Stimulated activated CD8-positive, alpha-beta memory T cell treated with anti-CD3 and anti-CD28 coated beads, Interleukin-7, amount 100 ng/mL, for 1 hour (primary cell): ENCODE measurements at places on chromosomes 5 and 9.

DNA sequence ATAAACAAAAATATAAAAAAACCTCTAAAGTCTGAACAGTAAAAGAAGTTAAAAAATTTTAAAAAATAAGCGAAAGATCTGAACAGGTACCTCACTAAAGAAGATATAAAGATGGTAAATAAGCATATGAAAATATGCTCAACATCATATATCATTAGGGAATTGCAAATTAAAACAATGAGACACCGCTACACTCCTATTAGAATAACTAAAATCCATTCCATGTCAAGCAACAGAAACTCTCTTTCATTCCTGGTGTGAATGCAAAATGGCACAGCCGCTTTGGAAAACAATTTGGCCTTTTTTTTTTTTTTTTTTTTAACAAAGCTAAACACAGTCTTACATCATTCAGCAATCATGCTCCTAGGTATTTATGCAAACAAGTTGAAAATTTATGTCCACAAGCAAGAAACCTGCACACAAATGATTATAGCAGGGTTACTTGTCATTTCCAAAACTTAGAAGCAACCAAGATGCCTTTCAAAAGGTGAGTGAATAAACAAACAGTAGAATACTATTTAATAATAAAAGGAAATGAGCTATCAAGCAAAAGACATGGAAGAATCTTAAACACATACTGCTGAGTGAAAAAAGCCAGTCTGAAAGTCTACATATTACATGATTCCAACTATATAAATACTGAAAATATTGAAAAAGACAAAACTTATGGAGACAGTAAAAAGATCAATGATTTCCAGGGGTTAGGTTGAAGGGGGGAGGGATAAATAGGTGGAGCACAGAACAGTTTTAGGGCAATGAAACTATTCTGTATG, 22.1 kb downstream of the ANXA1 start:
- DNase-seq = no peak

DNA sequence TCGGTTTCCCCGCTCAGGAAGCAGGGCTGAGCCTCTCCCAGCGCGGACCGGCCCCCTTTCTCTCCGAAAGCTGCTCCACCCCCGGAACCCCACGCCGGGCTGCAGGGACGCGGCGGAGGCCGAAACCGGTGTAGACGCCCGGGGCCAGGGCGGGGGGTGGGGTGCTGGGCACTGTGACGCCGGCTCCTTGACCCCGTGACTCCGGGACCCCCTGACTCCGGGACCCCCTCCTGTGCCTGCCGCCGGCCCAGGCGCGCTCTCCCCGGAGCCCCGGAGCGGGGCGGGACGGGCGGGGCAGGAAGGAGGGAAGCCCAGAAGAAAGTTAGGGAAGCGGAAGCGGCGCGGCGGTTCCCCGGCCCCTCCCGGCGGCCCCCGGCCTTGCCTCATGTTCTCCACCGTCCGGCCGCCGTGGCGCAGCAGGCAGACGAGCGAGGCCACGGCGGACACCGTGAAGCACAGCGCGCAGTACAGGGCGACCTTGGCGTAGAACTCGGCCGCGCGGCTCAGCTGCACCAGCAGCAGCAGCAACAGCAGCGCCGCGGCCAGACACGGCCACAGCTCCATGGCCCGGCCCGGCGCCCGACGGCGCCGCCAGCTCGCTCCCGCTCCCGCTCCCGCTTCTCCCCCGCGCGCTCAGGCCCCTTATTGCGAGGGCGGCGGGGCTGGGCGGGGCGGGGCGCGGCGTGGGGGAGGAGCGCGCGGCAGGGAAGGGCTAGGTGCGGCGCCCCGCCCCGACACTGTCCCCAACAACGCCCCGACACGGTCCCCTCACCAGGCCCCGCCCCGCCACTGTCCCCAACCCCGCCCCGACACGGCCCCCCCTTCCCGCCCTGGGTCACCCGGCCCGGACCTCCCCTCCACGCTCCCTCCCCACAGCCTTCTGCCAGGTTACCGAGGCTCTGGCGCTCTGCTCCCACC, at the start of gene AGPAT2:
Gene AGPAT2 (minus strand): TSS at position 664 of the 918 bp plus-strand sequence. CDS start 100 bp downstream, at position 564.
- peak; percentile 32 for DNase-seq

DNA sequence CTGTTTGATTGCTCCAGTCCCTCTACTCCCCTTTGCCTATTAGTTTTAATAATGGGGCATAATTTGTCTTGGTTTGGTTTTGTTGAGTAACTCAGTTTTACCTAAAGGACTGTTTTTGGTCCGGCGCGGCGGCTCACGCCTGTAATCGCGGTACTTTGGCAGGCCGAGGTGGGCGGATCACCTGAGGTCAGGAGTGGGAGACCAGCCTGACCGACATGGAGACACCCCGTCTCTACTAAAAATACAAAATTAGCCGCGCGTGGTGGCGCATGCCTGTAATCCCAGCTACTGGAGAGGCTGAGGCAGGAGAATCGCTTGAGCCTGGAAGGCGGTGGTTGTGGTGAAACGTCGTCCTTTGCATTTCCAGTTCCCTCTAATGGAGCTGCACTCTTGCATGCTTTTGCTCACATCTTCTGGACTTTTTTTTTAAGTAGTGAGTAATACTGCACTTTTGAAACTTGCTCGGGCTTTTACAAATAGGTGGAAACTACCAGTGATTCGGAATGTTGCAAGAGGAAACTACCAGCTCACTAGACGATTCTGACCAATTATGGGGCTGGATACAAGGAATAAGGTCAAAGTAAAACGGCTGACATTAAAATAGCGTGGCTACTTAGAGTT, 721 bp upstream of the MAML1 start:
- no peak for DNase-seq

GRCh38 chr9:11546231-11546630, 933.4 kb upstream of the PTPRD start:
- no peak for DNase-seq

DNA sequence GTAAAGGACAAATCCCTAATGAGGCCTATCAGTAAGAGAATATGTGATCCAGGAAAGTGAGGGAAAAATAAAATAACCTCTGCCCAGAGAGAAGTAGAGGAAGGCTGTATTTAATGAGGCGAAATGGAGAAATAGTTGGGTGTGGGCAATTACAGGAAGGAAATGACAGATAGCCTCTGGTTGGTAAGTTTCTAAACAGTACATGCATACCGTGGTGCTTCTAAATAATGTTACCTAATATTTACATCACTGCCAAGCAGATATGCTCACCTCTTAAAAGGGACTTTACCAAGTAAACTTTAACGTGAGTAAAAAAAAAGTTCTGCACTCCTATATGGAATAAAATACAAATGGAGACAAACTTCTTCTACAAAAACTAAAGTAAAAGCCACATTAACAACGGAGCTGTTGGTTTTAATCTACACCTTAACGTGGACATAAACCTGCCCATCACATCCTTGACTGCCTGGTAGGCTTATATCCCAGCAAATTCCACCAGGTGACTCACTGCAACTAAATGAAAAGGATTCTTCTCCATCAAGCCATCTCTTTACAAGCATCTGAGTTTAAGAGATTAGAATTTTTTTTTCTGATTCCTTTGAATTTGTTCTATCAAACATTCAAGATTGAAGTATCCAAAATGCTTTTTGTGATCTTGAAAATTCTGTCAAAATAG, 12.4 kb downstream of the NFIL3 start:
- DNase-seq = no peak

DNA sequence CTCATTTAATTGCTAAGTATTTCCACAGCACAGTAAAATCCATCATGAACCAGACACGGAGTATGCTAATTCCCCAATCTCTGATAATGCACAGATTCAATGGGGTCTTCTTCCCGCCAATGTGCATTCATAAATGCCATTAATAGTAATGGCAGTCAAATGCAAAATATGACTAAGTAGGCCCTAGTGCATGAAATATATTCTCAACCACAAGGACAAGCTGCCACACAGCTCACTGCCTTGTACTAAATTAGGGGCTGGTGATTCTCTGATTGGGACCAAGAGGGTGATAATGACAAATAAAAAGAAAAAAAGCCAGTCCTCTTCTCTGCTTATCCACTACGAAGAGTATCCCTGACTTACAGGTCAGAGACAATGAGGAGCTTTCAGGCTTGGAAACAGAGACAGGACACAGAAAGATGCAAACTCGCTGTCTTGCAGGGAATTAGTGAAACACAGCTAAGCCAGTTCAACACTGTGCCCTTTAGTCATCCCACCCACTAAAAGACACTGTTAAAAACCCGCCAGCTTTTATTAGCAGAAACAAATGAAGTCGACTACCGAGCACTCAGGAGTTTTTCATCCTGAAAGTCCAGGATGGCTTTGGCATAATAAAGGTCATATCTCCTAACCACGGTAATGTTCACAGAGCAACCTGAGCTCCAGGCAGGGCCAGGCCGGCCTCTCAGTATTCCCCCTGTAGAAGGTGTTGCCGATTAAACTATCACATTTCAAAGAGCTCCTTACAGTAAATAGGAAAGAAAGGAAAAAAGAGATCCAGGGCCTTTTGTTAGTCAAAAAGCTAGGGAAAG, 148.1 kb downstream of the EBF1 start:
- DNase-seq = no peak

GRCh38 chr5:56705217-56705616, 110.1 kb upstream of the MAP3K1 start:
- DNase-seq = no peak

DNA sequence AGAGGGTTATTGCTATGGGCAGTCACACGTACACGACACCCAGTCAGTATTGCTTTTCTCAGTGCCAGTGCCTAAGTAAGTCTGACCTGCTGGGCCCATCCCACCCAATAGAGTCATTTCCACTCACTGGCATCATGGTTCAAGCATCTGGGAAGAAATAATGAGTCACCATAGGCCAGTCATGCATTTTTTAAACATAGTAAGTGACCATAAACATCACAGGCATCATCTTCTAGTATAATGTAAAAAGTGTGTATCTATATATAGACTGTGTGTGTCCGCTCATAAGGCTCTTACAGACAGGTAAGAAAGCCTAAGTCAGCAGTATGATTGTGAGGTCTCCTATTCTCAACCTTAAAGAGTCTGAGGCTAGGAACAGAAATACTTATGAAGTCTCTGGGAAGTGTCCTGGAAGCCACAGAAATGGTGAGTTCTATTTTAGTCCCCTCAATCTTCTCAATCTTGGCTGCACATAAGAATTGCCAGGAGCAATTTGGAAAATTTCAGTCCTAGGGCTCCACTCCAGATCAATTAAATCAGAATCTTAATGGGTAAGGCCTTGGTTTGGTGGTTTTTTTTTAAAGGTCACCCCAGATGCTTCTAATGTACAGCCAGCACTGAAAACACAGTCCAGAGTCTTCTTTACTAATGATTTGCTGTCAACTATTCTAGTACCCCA, 65.2 kb downstream of the ZNF366 start:
- DNase-seq = no peak

GRCh38 chr9:36074870-36075532, 38.3 kb downstream of the RECK start:
- DNase-seq = no peak

DNA sequence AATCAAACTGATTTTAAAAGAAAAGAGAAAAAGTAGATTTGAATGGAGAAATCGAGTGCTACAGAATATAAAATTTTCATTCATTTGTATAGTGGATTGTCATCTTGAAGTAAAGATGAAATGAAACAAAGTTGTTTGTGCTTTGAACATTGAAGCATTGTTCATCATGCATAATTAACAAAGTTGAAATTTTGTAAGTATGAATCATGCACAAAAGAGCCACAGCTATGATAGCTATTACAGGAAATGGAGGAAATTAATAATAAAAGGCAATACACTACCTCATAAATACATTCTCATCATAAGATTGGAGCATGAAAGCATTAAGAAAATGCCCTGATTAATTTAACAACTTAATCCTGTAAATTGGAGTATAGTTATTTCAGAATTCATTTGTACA, 153.4 kb upstream of the TLX3 start:
- DNase-seq = no peak

DNA sequence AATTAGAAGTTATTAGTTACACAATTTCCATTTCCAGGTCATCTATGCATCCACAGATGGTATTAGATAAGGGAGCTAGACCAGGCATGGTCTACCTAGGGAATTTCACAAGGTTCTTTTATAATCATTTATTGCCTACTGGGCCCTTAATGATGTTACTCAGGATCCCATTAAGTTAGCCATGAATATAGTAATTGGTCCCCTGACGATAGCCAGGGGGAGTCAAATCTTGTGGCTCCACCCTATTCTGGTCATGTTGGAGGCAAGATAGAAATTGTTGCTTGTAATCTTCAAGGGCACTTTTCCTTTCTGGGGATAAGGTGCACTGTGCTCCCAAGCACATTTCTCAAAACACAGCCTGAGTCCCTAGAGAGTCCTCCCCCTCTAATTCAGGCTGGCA, 14.1 kb upstream of the ELL2 start:
- DNase-seq = no peak

GRCh38 chr5:166505067-166505466, 1786.4 kb upstream of the WWC1 start:
- DNase-seq = no peak

GRCh38 chr9:90774071-90774470, 27.5 kb upstream of the SYK start:
- DNase-seq = no peak

DNA sequence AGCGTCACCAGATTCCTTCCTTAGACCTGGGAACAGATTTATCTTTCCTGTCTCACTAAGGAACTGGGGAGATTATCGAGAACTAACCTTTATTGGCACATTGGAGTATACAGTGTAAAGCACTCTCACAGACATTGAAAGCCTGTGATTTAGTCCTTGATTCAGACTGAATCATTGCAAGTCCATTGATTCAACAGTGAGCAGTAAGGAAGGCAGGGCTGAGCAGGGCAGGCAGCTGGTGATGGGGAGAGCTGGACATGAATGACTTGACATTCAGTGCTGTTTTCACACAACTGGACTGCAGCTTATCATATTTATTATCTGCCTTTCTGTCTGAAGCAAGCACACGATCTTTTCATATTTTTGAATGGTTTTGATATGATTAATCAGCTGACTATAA, 16.2 kb downstream of the ISOC1 start:
- DNase-seq = no peak

GRCh38 chr9:5392285-5392684, 45.4 kb downstream of the PLGRKT start:
- no peak for DNase-seq

DNA sequence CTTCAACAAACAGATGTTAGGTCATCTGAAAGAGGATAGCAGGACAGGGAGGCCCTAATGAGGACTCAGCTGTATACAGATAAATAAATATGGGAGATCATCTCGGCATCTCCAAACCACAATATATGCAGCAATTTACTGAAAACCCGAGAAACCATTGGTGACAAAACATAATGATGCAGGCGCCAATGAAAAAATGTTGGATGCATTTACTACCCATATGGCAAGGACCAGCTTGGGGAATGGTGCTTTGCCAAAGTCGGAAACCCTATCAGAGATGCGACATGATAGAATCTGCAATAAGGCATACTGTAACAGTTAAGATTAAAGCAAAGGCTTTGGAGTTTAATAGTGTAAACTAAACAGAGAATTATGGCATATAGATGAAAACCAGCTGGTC, 92.0 kb downstream of the SNCAIP start:
- DNase-seq = no peak

- DNase-seq = no peak
Observed at GRCh38 chr5:139708877-139709581, 60.9 kb downstream of the CXXC5 start.

DNA sequence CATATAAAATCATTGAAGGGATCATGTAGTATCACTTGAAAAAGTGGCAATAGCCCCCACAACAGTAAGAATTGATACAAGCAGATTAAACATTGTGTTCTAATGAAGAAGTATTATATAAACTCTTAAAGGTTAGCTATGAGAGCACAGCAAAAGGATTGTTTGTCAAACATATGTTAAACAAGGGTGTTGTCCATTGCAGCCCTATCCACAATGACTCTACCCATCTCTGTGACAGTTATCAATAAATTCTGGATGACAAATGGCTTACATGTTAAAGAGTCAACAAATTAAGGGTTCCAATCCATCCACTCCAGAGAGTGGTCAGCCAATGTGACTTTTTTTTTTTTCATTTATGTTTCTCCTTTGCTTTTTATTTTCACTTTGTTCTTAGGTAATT, 238.7 kb downstream of the SEMA5A start:
- no peak for DNase-seq
